Stimulated activated CD4-positive, alpha-beta T cell treated with anti-CD3 and anti-CD28 coated beads, Interleukin-1b, Interleukin-23, amount 100 ng/mL, for 1 hour (primary cell): ENCODE measurements at places on chromosomes 16 and 17.

DNA sequence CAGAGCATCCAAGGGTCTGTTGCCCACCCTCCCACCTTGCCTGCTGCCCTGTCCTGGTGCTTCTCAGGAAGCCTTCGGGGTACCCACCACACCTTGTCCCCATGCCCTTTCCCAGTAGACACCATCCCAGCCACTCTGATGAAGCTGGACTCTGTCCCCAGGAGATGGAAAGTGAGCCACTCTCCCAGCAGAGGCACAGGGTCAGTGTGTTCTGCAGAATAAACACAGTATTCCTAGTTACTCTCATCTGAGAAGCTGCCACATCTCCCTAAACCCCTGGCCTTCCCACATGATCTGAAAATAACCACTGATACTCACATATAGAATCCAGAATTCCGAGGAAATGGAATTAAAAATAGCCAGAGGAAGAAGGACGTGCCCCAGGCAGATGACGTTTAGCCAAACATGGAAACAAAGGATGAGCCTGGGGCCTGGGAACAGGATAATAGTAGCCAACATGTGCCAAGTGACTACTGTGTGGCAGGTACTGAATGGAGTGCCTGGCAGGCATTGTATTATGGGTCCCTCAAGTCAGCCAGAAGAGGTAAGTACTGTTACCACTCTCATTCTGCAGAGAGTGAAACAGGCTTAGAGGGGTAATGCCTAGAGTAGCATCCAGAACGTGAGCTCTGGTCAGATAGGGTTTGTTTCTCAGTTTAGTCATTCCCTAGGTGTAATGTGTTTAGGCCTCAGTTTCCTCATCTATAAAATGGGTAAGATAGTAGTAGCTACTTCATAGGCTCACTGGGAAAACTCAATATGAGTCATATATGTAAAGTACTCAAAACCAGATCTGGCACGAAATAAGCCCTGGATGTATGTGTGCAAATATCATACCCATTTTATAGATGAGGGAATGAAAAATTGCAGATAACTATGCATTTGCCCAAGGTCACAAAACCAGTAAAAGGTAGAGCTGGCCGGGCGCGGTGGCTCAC, 20.8 kb upstream of the PEMT start:
- no peak for DNase-seq

DNA sequence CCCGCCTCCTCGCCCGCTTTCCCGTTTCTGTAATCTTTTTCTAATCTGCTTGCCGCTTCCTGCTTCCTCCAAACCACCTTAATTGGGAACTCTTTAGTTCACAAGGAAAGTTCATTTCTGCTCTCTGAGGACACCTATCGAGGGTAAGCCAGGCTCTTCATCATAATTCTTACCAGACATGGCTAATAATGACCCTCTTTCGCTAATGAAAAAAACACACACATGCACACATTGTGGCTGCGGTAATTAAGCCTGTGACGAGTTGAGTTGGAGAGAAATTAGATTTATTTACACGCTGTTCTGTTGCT, 100.6 kb downstream of the ZNF423 start:
- no peak for DNase-seq

- DNase-seq: no peak
Measured at GRCh38 chr16:84817206-84817605, 2.6 kb upstream of the CRISPLD2 start.

GRCh38 chr17:35742896-35743477, 10.1 kb downstream of the GAS2L2 start:
- no peak for DNase-seq

- DNase-seq: no peak
Measured at GRCh38 chr16:48537909-48538745, 71.9 kb downstream of the N4BP1 start.

GRCh38 chr16:3717235-3718018, at the start of gene TRAP1:
TSS of gene TRAP1 (minus strand) at chr16:3717524. CDS start at chr16:3717508, 16 bp downstream.
- DNase-seq: peak; percentile 95

DNA sequence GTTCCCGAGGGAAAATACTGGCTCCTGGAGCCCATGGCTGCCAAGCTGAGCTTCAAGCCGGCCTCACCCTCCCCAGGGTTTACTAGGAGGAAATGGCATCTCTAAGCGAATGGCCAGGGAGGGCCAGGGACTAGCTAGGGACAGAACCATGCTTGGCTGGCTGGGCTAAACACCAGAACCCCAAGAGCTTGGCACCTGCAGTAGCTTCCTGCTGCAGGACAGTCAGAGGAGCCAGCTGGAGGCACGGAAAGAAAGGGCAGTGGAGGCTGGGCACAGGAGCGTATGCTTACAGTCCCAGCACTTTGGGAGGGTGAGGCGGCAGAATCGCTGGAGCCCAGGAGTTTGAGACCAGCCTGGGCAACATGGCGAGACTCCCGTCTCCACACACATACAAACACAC, 33.7 kb downstream of the PEMT start:
- DNase-seq: no peak

- no peak for DNase-seq
Measured at GRCh38 chr16:49658531-49658930, 197.4 kb downstream of the ZNF423 start.

- DNase-seq: no peak
Measured at GRCh38 chr17:63762161-63763078, 11.0 kb downstream of the CCDC47 start.

DNA sequence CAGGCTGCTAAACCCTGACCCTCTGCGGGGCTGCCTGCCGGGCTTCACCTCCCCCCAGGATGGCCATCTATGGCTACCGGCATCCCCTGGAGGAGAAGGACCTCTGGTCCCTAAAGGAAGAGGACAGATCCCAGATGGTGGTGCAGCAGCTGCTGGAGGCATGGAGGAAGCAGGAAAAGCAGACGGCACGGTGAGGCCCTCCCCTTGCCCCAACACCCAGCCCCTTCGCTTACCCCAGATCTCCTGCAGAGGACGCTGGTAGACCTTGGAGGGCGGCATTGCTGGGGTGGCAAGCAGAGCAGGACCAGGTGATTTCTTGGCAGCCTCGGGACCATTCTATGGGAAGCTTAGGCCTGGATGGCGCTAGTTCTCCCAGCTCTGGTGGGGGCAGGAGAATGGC, 24.5 kb downstream of the ABCC3 start:
- DNase-seq: no peak

GRCh38 chr16:61831351-61831917, 204.8 kb downstream of the CDH8 start:
- DNase-seq: no peak

GRCh38 chr17:82175201-82175600, 37.4 kb downstream of the CCDC57 start:
- DNase-seq: no peak

DNA sequence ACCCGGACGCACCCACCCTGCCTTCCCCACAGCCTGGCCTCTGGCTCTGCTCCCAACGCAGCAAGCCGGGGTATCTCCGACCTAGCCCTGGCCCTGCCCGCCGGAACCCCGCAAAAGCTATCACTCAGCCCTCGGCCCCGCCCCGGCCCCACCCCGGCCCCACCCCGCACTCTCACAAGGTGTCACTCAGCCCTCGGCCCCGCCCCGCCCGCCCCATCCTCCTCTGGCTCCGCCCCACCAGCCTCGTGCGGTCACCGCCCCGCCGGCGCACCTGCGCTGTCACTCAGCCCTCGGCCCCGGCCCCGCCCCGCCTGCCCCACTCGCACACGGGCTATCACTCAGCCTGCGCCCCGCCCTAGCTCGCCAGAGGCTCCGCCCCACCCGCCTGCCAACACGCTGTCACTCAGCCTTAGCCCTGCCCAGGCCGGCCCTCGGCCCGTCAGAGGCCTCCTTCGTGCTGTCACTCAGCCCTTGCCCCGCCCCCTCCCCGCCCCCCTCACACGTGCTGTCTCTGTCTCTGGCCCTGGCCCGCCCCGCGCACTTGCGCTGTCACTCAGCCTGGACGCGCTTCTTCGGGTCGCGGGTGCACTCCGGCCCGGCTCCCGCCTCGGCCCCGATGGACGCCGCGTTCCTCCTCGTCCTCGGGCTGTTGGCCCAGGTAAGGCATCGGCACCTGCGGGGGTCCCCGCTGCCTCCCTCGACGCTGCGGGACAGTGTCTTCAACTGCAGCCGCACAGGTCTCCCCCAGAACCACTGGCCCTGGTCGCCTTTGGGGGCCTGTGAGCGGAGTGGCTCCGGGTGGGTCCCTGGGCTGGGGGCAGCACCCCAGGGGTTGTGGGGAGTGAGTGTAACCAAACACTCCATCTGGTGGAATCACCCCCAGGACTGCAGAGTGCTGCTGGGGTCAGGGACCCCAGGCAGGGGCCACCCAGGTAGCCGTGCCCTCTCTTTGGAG, at the start of gene CDH15:
TSS of gene CDH15 (plus strand) at position 533 of the 955 bp plus-strand sequence. CDS start at position 617, 84 bp downstream.
- DNase-seq: peak; percentile 90

GRCh38 chr16:49519741-49520140, 146.1 kb downstream of the C16orf78 start:
- DNase-seq: no peak

DNA sequence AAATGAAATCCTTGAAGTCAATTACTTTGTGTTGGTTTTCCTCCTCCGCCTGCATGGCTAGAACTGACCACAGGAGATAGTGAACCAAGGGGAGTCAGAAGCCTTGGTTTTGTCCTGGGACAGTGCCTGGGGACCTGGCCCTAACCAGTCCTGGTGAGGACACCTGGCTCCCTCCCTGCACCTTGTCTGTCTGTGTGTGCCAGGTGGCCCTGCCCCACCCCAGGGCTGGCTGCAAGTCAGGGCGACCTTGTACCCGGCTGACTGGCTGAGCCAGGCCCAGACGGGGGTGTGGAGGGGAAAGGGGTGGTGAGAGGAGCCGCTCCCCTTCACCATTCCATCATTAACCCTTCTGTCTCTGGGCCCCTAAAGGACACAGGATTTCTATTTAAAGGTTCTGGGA, 3.4 kb downstream of the RAPGEFL1 start:
- no peak for DNase-seq

GRCh38 chr17:47946929-47947397, 5.6 kb downstream of the PNPO start:
- peak; percentile 20 for DNase-seq

GRCh38 chr16:55656691-55657092, 904 bp downstream of the SLC6A2 start:
- no peak for DNase-seq

GRCh38 chr17:42271779-42272035, 4.5 kb downstream of the STAT5B start:
- no peak for DNase-seq

DNA sequence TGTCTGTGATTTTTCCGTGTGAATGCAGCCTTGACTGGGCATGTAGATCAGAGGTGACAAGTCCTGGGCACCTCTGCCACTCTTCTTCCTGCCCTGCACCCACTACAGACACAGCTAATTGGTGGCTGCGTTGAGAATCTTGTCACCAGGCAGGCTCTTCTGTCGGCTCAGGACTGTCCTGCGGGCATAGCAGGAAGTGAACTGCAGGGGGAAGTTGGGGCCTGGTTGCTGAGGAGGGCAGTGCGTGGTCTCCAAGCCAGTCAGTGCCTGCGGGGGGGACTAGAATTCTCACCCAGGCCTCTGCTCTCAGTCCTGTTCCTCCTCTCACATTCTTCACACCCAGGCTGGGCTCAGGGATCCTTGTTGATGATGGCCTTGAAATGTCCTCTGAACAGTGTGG, 50.5 kb downstream of the JPH3 start:
- DNase-seq: no peak

- no peak for DNase-seq
Measured at GRCh38 chr16:30924913-30925631, 1.7 kb downstream of the FBXL19 start.

- DNase-seq: no peak
Measured at GRCh38 chr16:66147291-66147690, 219.2 kb upstream of the CDH5 start.

DNA sequence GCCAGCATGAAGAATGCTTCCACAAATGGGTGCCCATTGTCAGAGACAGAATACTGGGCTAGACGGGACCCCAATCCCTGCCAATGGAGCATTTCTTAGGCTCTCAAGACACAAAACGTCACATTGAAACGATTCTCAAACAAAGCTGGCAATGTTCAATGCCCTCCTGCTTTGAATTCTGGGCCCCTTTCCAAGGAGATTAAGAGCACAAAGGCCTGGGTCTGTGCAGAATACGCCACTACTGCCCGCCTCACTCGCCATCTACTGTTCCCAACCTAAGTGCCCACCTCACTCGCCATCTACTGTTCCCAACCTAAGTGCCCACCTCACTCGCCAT, 9.7 kb downstream of the CFAP20 start:
- no peak for DNase-seq

DNA sequence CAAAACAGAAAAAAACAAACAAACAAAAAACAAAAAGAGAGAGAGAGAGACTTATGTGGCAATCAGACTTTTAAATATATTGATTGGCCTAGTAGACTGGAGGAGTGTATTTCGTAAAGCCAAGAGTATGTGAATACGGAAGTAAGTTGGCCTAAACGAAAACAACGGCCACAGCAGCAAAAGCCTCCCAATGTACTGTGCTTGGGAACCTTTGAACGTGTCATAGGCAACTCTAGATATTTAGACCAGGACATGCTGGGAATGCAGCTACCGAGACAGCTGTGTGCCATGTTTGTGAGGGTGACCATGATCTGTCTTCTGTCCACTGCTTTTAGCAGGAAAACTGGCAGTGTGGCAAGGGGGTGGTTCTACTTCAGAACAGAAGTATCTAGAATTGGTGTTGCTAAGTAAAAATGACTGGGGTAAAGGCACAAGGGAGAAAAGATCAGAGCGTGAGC, 7.4 kb downstream of the MAF start:
- no peak for DNase-seq

DNA sequence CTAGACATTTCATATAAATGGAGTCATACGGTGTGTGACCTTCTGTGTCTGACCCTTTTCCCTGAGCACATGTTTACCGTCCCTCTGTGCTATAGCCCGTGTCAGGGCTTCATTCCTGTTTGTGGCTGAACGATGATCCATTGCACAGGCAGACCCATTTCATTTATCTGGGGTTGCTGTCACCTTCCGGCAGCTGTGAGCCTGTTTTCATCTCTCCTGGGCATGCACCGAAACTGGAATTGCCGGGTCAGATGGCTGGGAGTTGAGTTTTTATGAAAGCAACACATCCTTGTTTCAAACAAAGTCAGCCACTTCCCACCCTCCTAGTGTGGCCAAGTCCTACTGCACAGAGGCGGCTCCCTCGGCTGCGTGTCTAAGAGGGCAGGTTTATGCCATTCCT, 25.5 kb downstream of the BAIAP2 start:
- no peak for DNase-seq
